K562 (cell line): ENCODE measurements at places on chromosomes 5 and 9. TPM values are rescaled to one million over a fixed set of nuclear protein-coding genes. Genes with fewer than 3 reads are reported as not detected.

GRCh38 chr9:10899509-10899908, 286.7 kb upstream of the PTPRD start:
- H3K36me3 ChIP-seq = no peaks in the 10 kb centered on the region
- no peaks in the 10 kb centered on the region for H3K27me3 ChIP-seq
- H3K4me1 ChIP-seq = no peaks in the 10 kb centered on the region
- H3K4me3 ChIP-seq = no peak overlapping the region
- H3K27ac ChIP-seq = no peak overlapping the region

DNA sequence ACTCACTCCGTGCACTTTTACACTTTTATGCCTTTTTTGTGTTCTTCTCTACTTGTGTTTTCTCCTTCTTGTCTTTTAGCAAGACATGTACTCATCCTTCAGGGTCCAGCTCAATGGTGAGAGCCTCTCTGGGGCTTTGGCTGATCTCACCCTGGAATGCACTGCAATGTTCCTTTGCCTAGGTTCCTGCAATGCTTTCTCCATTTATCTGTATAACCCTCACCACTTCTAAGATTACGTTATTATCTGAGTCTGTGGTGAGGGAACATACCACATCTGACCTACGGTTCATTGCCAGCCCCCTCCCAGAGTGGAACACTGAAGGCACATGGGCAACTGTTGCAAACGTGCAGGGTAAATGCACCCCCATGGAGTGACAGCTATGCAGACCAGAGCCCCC, 47.3 kb downstream of the KCNIP1 start:
- no peaks in the 10 kb centered on the region for H3K4me1 ChIP-seq
- no peaks in the 10 kb centered on the region for H3K27me3 ChIP-seq
- no peak overlapping the region for H3K4me3 ChIP-seq
- no peak overlapping the region for H3K27ac ChIP-seq

DNA sequence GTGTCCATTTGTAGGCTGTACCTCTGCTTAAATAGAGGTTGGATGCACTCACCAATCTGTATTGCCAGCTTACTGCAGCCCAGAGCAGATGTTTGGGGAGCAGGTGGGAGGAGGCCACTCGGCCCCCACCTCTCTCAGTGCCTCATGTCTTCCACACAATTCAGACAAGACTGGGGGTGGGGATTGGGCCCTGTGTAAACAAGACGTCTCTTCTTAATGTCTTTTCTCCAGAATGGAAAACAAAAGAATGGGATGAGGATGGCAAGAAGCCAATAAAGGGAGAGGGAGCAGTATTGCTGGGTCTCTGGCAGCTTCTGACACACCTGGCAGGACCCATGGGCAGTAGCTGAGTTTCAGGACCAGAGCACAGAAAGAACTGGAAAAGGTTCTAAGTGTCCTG, 64.9 kb downstream of the SIL1 start:
- H3K4me3 ChIP-seq = no peak overlapping the region
- no peak for DNase-seq
- no peaks in the 10 kb centered on the region for H3K4me1 ChIP-seq
- H3K27me3 ChIP-seq = no peaks in the 10 kb centered on the region

DNA sequence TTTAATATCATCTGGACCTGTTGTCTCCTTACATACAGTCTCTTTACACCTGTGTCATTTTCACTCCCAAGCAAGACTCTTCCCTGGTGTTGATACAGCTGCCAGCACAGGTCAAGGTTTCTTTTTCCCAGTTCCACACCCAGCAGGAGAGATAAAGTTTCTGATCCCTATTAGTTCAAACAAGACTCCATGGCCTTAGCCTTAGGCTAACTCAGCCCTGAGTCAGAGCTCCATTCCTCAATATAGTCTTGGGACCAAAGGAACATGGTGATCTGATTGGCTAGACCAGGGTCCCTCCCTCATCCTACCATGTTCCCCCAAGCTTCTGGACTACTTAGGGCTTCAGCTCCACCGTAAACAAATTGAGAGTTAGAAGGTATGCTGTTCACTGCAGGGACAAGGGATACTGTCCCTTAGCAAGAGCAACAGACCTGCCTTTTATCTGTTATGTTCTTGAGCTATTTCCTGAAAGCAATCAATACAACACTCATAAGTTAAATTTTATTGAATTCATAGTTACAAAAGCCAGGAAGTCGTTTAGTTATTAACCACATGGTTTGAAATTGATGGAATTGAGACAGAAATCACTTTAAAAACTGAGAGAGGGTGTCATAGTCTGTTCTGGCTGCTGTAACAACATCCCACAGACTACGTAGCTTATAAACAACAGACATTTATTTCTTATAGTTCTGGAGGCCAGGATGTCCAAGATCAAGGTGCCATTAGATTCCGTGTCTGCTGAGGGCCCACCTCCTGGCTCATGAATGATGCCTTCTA, 20.5 kb downstream of the SLC1A1 start:
- no peak overlapping the region for H3K4me3 ChIP-seq
- no peaks in the 10 kb centered on the region for H3K4me1 ChIP-seq
- no peak for DNase-seq
- H3K27ac ChIP-seq = no peak overlapping the region

DNA sequence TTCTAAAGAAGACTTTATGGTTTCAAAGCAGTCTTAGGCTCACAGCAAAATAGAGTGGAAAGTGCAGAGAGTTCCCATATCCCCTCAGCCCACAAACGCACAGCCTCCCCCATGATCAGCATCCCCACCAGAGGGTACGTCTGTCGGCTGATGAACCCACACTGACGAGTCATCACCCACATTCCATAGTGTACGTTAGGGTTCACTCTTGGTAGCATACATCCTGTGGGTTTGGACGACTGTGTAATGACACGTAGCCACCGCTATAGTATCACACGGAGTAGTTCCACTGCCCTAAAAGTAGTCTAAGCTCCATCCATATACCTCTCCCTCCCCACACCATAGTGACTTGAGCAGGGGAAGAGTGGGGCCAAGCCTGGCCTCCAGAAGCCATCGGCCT, 135.7 kb upstream of the PHYKPL start:
- no peak for DNase-seq
- H3K27ac ChIP-seq = no peak overlapping the region
- H3K27me3 ChIP-seq = peaks cover 75% of the 10 kb centered on the region
- H3K4me3 ChIP-seq = no peak overlapping the region
- H3K4me1 ChIP-seq = peaks cover 7% of the 10 kb centered on the region; the same call in 1 of the 2 replicates

GRCh38 chr9:85172001-85172978, 502.8 kb downstream of the NTRK2 start:
- H3K27me3 ChIP-seq = no peaks in the 10 kb centered on the region
- no peak for DNase-seq
- H3K4me3 ChIP-seq = no peak overlapping the region
- H3K4me1 ChIP-seq = no peaks in the 10 kb centered on the region

GRCh38 chr5:161546095-161546469, 443 bp downstream of the GABRB2 start:
- H3K4me1 ChIP-seq = no peaks in the 10 kb centered on the region; the same call in 1 of the 2 replicates
- DNase-seq = no peak
- H3K27ac ChIP-seq = no peak overlapping the region
- H3K36me3 ChIP-seq = no peaks in the 10 kb centered on the region
- H3K4me3 ChIP-seq = no peak overlapping the region
- H3K27me3 ChIP-seq = no peaks in the 10 kb centered on the region

DNA sequence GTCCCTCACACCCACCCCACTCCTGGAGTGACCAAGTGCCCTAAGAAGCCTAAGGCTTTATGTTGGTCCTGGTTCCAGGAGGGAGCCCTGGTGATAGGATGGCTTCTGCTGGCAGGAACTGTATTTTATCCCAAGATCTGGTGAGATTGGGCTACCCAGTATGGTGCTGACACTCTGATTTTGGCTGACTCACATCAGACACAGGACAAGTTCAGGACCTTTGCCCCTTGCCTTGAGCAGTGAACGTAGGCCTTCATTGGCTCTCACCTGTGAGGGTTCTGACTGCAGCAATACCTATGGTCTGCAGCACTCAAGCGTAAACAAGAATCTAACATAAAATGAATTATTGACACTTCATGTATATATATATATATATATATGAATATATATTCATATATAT, 25.0 kb downstream of the BHMT start:
- no peaks in the 10 kb centered on the region for H3K36me3 ChIP-seq
- H3K27me3 ChIP-seq = no peaks in the 10 kb centered on the region
- H3K4me3 ChIP-seq = no peak overlapping the region
- H3K4me1 ChIP-seq = peaks cover 3% of the 10 kb centered on the region; the same call in 1 of the 2 replicates

GRCh38 chr5:82058710-82059109, 86.9 kb downstream of the ATG10 start:
- H3K4me1 ChIP-seq = peaks cover 3% of the 10 kb centered on the region; the same call in 1 of the 2 replicates
- H3K36me3 ChIP-seq = no peaks in the 10 kb centered on the region
- no peak overlapping the region for H3K4me3 ChIP-seq
- no peak overlapping the region for H3K27ac ChIP-seq
- DNase-seq = no peak
- H3K27me3 ChIP-seq = no peaks in the 10 kb centered on the region

- no peak overlapping the region for H3K27ac ChIP-seq
- no peaks in the 10 kb centered on the region for H3K36me3 ChIP-seq
- peaks cover 51% of the 10 kb centered on the region for H3K4me1 ChIP-seq
- no peak overlapping the region for H3K4me3 ChIP-seq
- no peak for DNase-seq
These were observed 5.8 kb upstream of the IL4 start for GRCh38 chr5:132667761-132668705.

DNA sequence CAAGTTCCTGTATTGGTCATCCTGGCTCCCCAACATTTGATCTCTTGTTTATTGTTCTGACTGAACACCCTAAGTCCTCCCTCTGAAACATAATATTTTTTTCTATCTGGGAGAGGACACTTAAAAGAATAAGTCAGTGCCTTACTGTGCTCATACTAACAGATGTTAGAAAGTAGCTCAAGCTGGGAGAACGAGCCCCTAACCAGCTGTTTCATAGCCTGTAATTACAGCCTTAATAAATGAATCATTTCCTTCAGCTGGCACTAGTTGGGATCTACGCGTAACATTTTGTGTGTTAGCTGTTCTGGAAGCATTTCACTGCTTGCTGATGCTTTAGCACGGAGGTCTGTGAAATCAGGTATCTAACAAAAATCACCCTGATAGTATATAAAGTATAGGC, 345.9 kb upstream of the RIOK2 start:
- H3K4me1 ChIP-seq = no peaks in the 10 kb centered on the region
- no peak overlapping the region for H3K4me3 ChIP-seq
- H3K27me3 ChIP-seq = no peaks in the 10 kb centered on the region

DNA sequence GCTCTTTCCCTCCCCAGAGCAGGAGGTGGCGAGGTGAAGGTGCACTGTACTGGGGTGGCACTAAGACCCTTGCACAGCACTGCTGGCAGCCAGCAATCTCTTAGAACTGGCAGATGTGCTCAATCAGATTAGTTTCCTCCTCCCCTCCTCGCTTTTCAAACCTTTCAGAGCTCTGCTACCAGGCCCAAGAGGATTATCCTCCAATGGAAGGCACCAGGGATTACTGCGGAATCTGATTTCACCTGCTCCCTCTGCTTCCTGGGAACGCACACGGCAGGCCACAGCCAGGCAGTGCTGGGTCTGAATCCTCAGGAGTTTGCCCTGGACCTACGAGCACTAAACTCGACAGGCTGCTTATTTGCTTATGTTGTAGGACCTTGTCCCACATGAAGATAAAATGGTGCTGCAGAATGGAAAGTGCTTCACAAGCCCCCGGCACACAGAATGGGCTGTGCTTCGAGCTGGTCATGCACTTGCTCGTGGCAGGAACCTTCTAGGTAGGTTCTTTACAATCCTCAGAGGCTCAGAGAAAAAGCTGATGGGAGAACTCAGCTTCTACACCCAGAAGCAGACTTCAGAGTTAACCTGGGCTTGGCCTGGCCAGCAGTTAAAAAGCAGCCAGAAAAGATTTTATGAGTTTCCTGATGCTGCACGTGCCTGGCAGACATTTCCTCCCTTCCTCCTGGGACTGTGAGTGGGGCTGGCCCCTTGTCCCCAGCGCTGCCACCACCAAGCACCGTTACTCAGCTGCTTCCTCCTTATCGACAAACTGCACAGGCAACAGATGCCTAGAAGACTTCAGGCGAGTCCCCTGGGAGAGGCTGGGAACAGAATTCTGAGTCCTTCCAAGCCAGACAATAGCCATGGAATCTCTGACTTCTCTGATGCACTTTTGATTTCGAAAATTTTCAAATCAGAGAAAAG, 33.1 kb downstream of the FABP6 start:
- H3K36me3 ChIP-seq = no peaks in the 10 kb centered on the region
- H3K4me3 ChIP-seq = no peak overlapping the region
- DNase-seq = peak; percentile 55
- peak overlapping the region; percentile 16; the same call in 1 of the 3 replicates for H3K27ac ChIP-seq

DNA sequence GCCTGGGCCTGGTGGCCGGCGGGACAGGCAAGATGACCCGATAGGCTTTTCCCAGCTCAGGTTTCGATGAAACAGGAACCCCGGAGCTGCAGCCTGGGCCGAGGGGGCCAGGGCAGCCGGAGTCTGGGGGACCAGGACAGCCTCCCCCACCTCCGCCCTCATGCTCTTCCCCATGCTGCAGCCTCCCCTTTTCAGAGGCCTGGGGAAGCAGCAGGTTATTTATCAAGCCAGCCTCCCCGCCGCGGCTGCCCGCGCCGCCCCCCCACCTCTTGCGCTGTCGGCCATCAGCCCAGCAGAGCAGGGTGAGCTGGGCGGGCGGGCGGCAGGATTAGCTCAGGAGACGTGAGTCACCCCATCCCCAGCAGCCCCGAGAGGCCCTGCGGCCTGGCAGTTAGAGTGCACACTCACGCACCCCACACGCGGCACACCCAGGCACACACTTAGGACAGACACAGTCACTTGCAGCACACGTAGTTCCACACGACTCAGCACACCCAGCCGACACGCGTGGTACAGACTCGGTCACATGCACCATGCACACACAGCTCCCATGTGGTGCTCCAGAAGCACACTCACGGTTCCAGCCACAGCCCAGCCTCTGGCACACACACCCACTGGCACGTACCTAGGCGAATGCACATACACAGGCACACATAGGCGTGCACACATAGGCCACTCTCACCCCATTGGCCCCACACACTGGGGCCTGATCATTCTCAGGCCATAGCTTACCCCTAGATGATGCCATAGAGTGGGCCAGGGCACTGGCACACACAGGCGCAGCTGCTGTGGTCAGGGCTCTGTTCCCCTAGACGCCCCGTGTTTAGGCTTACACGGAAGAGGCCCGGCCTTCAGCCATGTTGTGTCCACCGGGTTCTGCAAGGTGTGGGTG, 13.0 kb downstream of the CXXC5 start:
- peaks cover 85% of the 10 kb centered on the region for H3K4me1 ChIP-seq
- H3K4me3 ChIP-seq = peak overlapping the region; percentile 23
- peaks cover 60% of the 10 kb centered on the region; the same call in 2 of the 3 replicates for H3K36me3 ChIP-seq
- peak overlapping the region; percentile 89 for H3K27ac ChIP-seq
- DNase-seq = peak; percentile 80
- no peaks in the 10 kb centered on the region for H3K27me3 ChIP-seq

- H3K4me1 ChIP-seq = no peaks in the 10 kb centered on the region
- no peak overlapping the region for H3K27ac ChIP-seq
- no peak overlapping the region for H3K4me3 ChIP-seq
These were observed 28.1 kb downstream of the PIK3R1 start for GRCh38 chr5:68243681-68244080.

The KIF12 gene
- total RNA-seq = not detected in 2 replicates

The PCDH1 gene
- 3.2 and 3.6 TPM in 2 replicates for total RNA-seq

The SLC25A48 gene
- total RNA-seq = 0.33 and 0.72 TPM in 2 replicates

The EEIG1 gene
- 11.2 and 16.7 TPM in 2 replicates for total RNA-seq

The CCDC152 gene
- 4.7 and 5.1 TPM in 2 replicates for total RNA-seq

The SCAI gene
- 6.9 and 9.4 TPM in 2 replicates for total RNA-seq

The OR13D1 gene
- total RNA-seq = not detected in 2 replicates
